GDM1 (cell line): ENCODE measurements at places on chromosomes 3 and 15.

GRCh38 chr3:94272016-94272415 is 209.2 kb downstream of the NSUN3 start:
- no peak for DNase-seq

DNA sequence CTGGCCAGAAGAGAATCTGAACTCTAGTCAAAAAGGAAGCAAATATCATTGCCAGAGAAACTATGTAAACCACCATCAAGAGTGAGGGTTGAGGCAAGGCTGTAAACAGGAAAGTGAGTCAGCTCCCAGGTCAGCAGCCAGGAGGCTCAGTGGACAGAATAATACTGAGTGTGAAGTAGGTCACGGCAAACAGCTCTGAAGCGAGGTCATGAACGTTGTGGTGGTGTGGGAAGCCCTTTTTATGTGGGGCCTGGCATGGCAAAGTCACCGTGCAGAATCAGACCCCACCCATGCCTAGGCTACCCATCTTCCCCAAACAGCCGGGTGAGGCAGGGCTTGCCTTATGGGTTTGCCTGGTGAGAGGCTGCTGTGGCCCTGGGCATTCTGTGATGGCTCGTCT is 43.9 kb downstream of the THBS1 start:
- DNase-seq = peak; percentile 46

GRCh38 chr3:177469216-177469615 is 271.9 kb upstream of the TBL1XR1 start:
- DNase-seq = no peak

- peak; percentile 87 for DNase-seq
These were observed 29.3 kb downstream of the CTSH start for GRCh38 chr15:78915341-78916087.

DNA sequence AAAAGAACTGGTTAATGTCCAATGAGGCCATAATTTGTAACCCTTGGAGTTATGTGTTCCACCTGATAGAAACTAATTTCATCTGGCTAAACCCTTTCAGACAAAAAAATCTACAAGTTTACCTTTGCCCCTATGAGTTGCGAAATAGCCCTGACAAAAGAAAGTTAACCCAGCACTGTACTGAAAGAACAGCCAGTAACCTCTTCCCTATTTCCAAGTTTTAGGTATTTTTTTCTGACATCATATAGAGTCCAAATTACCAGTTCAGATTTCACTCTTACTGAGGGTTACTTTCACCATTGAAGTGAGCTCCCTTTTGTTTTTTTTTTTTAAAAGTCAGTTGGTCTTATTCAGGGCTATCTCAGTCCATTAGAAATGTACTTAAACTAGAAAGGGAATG is 42.8 kb upstream of the PTPRG start:
- no peak for DNase-seq

DNA sequence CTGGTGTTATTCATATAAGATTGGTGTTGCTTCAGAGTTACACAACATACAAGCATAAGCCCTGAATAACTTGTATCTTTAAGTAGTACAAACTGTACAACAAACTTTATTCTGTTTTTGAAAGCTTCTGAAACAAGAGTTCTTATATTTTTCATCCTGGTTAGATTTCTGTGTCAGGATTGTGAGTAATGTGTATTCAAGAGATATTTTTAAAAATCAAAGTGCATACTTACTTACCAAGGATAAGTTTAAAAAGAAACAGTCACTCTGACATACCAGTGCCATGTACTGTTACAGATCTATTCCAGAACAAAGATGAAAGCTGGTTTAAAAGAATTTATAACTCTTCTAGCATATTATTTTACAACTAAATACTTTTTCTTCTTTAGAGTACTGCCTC is 755.1 kb downstream of the ZPLD1 start:
- DNase-seq = no peak

GRCh38 chr3:122100591-122101463 is 45.7 kb downstream of the CD86 start:
- no peak for DNase-seq

DNA sequence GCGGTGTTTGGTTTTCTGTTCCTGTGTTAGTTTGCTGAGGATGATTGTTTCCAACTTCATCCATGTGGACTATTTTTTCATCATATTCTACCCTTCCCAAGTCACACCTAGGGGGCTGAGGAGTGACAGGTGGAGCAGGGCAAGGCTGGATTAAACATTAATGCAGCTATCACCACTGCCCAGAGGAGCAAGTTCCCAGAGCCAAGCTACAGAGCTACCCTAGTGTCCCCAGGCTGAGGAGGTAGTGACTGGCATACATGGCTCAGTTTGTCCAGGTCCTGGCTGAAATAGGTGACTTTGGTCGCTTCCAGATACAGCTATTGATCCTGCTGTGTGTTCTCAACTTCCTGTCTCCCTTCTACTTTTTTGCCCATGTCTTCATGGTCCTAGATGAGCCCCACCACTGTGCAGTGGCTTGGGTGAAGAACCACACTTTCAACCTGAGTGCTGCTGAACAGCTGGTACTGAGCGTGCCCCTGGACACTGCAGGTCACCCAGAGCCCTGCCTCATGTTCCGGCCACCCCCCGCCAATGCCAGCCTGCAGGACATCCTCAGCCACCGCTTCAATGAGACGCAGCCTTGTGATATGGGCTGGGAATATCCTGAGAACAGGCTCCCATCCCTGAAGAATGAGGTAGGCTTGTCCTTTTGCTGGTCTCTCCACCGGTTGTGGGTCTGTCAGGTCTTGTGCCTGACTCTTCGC is at the start of gene SLC22A13:
SLC22A13 (plus strand) TSS at position 209 of the 704 bp plus-strand sequence; CDS start at position 258, 49 bp downstream.
- DNase-seq = no peak

DNA sequence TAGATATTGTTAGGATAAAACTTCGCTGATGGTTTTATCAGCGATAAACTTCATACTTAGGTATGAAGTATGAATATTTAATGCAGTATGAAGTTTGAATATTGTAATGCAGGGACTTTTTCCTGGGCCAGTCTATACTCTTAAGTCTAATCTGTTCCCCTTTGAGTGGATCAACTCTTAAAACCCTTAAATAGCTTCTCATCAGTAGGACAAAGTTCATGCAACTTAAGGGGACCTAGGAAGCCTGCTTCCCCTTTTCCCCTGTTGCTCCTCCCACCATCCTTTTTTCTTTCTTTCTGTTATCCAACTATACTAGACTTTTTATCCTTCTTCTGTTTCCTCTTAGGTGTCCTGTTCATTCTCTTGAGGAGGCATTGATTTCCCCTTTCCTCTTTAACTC is 78.7 kb downstream of the MITF start:
- DNase-seq = no peak

DNA sequence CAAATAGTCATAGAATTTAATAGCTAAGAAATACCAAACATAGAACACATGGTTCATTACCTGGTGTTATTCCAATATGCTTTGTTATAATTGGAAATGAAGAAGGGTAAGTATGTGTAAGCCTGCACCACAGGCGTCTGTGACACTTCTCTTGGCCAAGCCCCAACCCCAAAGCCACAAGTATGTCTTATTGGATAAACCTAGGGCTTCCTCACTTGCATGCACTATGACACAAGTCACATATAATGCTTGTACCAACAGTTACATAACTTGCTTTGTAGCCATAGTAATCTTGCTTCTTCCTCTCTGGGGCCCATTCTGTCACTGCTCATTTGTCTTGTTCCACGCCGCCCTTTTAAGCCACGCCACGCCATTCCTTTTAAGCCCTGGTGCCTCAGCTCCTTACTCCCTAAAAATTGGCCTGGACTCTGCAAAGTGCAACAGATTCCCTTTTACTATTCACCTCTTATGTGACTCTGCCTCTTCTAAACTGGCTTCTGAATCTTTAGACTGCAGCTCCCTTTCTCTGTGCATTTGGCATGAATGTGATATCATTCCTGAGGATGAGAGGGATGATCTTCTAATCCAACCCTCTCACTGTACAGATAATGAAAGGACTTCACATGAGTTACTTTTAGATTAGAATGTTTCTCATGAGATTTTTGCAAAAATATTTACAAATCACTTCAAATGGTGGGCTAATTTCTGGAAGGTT is 48.1 kb upstream of the EPHA3 start:
- no peak for DNase-seq

GRCh38 chr3:113717818-113718217 is 21.4 kb upstream of the USF3 start:
- DNase-seq = no peak

DNA sequence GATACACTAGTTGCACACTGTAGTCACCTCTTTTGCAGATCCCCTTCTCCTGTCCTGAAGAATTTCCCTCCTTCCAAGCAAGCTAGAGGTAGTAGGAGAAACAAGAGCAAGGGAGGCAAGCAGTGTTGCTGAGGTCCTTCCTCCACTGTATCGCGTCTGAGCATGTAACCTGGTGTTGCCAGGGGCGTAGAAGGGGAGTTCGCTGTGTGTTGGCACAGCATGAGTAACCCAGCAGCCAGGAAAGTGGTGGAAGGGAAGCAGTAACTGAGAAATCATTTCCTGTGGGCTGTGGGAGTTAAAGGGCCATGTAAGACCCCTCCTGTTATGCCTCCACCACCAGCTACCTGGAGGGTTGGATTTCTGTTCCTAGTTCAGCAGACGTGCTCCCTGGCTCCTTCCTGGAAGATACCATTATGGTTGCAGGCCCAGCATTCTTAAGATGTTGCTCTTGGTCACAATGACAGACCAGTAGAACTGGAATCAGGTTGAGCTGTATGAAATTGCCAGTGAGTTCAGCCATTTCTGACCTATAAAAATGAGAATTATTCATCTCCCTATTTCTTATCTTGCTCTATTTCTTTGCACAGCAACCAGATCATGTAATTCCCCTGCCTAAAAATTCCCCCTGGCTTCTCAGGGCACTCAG is 215.3 kb upstream of the TOPAZ1 start:
- no peak for DNase-seq

DNA sequence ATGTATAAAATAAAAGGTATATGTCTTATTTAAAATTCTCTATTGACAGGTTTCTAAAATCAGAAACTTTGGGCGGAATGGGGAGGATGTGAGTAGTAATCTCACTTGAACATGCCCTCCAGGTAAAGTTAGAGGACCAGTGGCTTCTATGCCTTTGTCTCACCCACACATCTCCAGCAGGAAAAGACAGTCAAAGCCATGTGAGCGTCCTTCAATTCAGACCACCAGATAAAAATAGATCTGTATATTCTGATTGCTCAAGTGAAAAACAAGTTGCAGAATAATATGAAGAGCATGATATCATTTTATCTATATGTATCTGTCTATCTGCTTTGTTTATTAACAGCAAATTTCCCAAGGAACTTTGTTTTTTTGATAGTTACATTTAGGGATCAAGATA is 152.2 kb downstream of the TMCO5A start:
- no peak for DNase-seq

GRCh38 chr3:52925405-52926313 is 28.3 kb upstream of the STIMATE start:
- no peak for DNase-seq

DNA sequence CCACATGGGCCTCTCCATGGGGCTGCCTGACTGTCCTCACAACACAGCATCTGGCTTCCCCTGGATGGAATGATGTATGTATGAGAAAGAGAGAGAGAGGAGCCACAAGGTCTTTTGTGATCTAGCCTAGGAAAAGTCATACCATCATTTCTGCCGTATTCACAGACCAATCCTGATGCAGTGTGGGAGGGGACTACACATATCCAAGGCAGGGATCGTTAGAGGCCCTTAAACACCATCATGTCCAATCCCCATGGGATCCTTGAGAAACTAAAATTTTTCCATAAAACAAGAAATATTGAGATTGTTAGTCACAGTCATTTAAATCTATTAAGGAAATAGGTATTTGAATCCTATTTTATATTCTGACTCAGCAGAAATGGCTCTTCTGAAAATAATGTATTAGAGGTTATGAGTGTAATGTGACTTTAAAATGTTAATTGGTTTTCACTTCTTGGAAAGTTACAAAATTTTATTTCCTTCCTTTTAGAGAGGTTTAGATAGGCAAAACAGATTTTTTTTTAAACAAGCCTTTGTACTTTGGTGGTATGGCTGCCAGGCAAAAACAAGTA is 65.1 kb upstream of the TSC22D2 start:
- DNase-seq = no peak

GRCh38 chr3:171126478-171127209 is 100.1 kb upstream of the SLC2A2 start:
- no peak for DNase-seq

DNA sequence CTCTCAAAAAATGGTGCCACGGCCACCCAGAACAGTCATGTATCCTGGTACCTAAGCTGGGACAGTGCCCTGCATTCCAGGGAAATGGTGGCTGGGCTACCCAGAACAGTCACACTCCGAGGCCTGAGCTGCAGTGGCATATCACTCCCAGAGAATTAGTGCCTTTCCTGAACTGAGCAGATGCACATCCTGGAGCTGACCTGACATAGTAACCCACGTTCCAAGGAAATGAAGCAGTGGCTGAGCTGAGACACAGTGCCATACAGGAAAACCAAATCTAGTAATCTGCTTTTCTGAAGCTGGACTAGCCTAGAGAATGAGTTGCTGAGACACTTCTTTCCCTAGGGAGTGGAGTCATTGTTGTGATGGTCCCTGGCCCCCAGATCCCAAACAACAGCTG is 41.8 kb downstream of the SERP1 start:
- no peak for DNase-seq

GRCh38 chr3:59368900-59369675 is 319.3 kb upstream of the CFAP20DC start:
- DNase-seq = no peak

DNA sequence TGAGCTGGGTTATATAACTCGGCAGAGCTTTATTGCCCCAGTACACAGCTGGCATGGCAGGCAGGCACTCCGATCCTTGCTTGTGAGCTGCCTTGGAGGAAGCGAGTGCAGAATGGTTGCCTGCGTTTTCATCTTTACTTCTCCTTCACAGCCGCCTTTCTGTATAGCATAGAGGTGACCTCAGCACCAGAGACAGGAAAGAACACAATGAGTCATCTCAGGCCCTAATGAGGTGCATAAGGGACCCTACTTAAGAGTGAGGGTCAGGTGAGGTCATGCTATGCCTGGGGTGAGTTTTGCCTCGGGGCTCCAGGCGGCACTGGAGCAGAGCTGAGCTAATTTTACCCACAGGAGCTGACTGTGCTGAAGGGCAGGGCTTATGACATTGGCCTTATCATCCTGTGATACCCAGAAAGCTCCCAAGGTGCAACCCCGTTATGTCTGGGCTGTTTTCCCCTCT is 43.5 kb downstream of the LPP start:
- DNase-seq = no peak
